ENCODE measurements at places on chromosomes 11 and 22. TPM values are rescaled to one million over a fixed set of nuclear protein-coding genes. Genes with fewer than 3 reads are reported as not detected.
A peak's percentile ranks its signal among the peaks of the same experiment; 100 is the strongest.

- H3K4me1 ChIP-seq: no peaks in the 10 kb centered on the region
- no peaks in the 10 kb centered on the region for H3K27me3 ChIP-seq
- no peak overlapping the region for H3K4me3 ChIP-seq
- no peak for DNase-seq
- H3K36me3 ChIP-seq: no peaks in the 10 kb centered on the region
- H3K27ac ChIP-seq: no peak overlapping the region
Observed at GRCh38 chr11:134876226-134876625, 464.2 kb upstream of the B3GAT1 start.

DNA sequence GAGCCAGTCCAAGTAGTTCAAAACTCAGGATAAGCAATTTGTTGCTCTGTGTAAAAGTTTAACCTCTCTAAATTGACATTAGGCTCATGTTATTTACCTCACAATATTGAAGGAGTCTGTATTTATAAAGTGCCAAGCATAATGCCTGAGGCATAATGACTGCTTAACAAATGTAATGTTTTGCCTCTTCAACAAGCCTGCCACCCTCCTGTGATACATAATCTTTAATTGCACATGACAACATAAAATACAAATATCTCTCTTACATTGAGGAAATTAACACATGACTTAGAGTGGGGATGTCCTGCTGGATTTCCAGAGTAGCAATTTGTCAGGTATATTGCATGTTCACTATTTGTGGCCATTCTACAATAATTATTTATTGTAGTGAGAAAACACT is 469.2 kb upstream of the ANO5 start:
- DNase-seq: no peak
- no peak overlapping the region for H3K4me3 ChIP-seq
- H3K27me3 ChIP-seq: no peaks in the 10 kb centered on the region

DNA sequence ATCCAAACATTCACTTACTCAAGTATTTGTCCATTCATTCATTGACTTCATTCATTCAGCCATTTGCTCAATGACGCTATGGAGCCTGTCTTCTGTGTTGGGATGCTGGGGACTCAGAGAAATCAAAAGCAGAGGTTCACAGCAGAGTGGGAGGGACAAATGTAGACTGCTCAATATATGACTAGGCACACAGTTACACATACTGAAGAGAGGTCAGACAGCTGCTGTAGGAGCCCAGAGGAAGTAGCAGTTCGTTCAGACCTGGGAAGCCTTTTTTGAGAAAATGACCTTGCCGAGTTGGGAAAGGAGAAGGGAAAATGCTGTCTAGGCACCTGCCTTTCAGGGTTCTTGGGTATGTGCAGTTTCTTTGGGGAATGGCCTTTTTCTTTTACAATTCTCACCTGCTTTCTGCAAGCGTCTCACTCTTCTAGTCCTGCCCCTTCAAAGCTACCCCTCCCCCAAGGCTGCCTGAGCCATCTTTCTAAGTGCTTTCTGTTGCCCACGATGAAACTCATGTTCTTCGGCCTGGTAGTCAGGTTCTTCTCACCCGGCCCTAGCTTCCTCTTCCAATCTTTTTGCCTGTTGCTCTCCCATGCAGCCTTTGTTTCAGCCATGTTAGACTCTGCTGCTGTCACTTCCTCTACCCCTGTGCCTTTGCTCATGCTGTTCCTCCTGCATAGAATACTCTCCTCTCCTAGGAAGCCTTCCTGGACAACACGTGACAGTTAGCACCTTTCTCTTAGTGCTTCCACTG is 4.2 kb upstream of the UVRAG start:
- H3K36me3 ChIP-seq: no peaks in the 10 kb centered on the region
- no peak for DNase-seq
- H3K27ac ChIP-seq: no peak overlapping the region

DNA sequence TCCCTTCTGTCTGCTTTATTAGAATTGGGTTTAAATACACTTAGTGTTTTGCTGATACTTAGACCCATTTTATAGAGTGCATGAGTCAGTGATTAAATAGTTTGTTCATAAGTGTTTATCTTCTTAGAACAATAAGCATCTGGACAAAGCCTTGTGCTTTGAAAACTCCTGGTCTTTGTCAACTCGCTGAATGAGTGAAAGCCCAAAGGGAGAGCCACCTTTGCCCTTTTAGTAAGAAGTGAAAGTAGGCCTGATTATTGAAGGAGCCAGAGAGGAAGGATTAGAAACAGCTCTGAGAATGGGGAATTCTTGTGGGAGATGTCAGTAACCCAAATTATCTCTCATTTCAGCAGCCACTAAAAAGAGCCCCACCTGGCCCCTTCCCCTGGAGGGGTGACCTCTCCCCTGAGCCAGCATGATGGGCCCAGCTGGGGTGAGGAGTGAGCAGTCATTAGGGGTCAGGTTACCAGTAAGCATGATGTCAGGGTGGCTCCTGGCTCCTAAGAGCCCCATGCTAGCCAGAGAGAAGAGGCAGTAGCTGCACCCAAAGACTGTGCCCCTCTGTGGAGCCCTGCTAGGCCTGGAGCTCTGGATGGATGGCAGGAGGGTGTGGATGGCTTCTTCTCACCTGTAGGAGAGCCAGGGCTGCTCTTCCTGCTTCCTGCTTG is 125.1 kb upstream of the E2F8 start:
- H3K27ac ChIP-seq: no peak overlapping the region
- H3K27me3 ChIP-seq: no peaks in the 10 kb centered on the region
- no peak overlapping the region for H3K4me3 ChIP-seq
- no peak for DNase-seq
- H3K4me1 ChIP-seq: peaks cover 6% of the 10 kb centered on the region

DNA sequence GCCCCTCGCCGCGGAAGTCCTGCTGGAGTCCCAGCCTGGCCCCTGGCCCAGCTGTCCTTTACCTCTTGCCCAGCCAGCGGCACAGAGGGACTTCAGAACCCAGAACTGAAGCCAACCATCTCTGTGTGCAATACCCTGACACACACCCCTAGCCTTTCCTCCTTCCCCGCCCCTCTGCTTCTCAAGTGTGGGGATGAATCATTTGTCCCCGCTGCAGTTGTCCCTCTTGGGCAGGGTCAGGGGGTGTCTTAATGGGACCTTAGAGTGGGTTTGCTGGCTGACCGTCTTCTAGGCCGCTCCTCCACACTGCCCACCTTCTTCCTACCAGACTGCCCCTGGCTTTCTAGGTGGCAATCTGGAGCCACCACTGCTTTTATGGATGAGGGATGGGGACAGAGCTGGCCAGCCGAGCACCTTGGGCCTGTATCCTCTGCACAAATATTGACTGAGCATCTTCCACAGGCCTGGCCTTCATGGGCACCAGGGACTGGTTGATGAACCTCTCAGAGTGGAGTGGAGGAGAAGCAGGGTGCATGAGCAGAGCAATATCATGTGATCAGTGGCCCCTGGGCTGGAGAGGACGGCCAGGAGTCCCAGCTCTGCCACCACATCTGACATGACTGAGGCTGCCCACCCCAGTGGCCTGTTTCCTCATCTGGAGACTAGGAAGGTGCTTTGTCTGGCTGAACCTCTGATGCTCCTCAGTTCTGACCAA is 668 bp upstream of the CHST1 start:
- peaks cover 19% of the 10 kb centered on the region for H3K4me1 ChIP-seq
- H3K27me3 ChIP-seq: peaks cover 48% of the 10 kb centered on the region
- no peak overlapping the region for H3K27ac ChIP-seq
- H3K4me3 ChIP-seq: peak overlapping the region; percentile 79
- H3K36me3 ChIP-seq: no peaks in the 10 kb centered on the region

Gene CD3G
- total RNA-seq: not detected

Gene CHRM4
- 0.97 TPM for total RNA-seq

- no peak overlapping the region for H3K4me3 ChIP-seq
- H3K27me3 ChIP-seq: no peaks in the 10 kb centered on the region
- H3K27ac ChIP-seq: no peak overlapping the region
- no peaks in the 10 kb centered on the region for H3K4me1 ChIP-seq
- no peak for DNase-seq
Observed at GRCh38 chr11:111406589-111406988, 27.5 kb upstream of the POU2AF1 start.

Gene MFRP
- 0.03 TPM for total RNA-seq

- no peaks in the 10 kb centered on the region for H3K36me3 ChIP-seq
- DNase-seq: no peak
- H3K27me3 ChIP-seq: no peaks in the 10 kb centered on the region
- H3K27ac ChIP-seq: no peak overlapping the region
Observed at GRCh38 chr11:65150509-65151299, 16.4 kb upstream of the SYVN1 start.

Gene GLB1L3
- 33.1 TPM for total RNA-seq

DNA sequence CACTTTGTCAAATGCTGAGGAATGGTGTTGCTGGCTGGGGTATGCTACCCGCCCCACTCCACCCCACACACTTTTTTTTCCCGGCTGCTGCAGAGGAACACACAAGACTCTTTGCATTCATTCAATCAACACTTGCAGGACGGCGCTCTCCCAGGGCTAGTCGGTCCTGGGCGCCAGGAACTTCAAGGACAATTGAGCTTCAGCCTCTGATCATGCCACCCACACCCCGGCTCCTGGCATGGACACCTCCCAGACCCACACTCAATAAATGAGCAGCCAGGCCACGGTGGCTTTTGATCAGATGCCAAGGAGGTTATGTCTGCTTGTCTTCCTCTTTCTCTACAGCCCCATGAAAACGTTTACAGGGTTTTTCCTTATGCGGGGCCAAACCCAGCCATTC is 19.8 kb downstream of the TPST2 start:
- no peak for DNase-seq
- no peaks in the 10 kb centered on the region for H3K27me3 ChIP-seq
- peak overlapping the region; percentile 95 for H3K27ac ChIP-seq

Gene KCNK4
- total RNA-seq: 1.0 TPM
